Left renal pelvis (tissue), 4 donors: ENCODE measurements at places on chromosomes 1 and 21. TPM values are rescaled to one million over a fixed set of nuclear protein-coding genes. Genes with fewer than 3 reads are reported as not detected.

- DNase-seq, result no peak
Observed at GRCh38 chr1:178275049-178275448, 181.1 kb downstream of the RASAL2 start.

GRCh38 chr1:96580920-96581319, 140.7 kb upstream of the PTBP2 start:
- no peak for DNase-seq

GRCh38 chr1:155010211-155010918, 7.8 kb downstream of the ZBTB7B start:
- no peak for DNase-seq

GRCh38 chr1:51283979-51284378, 46.4 kb downstream of the TTC39A start:
- DNase-seq, result no peak

DNA sequence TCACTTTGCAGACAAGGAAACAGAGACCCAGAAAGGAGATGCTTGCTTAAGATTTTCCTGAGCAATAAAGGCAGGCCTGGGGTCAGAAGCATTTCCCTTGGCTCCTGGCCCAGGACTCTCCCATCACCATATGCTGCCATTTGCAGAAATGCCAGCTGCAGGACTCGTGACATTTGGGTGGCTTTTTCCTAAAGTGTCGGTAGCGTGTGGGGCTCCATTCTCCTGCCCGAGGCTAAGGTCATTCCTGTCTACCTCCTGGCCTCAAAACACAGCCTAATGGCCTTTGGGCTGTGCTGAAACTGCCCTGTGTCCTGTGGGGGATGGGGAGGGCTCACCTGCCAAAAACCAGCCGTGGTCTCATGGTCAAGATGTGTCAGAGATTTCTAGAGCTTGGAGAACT, 216.1 kb upstream of the EDN2 start:
- DNase-seq, result no peak

DNA sequence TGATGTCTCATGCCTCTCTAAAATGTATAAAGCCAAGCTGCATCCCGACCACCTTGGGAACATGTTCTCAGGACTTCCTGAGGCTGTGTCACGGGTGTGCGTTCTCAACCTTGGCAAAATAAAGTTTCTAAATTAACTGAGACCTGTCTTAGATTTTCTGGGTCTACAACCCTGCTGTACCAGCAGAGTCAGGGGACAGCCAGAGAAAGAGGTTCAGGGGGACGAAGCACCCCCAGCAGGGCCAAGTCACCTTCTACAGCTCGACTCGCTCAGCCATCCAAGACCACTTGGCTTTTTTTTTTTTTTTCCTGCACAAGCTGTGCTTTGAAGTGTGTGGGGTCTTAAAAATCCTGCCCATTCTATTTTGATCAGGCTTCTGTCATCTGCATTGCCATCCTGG, 28.5 kb upstream of the PDE9A start:
- no peak for DNase-seq

Gene FAM167B
- 10.8 TPM for polyA plus RNA-seq

Gene MYOC
- 0.18 TPM for polyA plus RNA-seq
